ENCODE measurements at places on chromosomes 6 and 20.

DNA sequence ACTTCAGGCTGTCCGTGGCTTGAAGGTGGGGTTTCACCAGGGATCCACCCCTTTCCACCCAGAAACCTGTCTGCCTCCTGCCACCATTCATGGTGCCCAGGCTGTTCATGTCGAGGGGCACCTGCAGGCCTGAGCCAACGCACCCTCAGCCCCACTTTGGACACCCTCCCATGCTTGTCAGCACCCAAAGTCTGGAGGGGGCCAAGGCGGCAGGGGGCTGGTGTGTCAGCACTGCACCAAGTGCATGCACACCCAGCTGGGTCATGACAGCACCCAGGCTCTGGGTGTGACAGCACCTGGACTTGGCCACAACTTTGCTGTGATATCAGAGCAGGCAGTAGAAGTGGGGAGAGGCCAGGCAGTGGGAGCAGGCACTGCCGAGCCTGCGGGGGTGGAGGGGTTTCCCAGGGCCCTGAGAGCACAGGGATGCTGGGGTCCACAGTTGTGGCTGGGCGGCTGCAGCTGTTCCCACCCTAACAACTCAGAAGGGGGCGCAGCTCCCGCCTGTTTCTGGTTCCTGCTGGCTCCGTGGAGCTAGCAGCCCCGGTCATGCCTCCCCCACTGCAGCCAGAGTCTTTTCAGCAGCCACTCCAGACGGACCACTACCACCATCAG, 33.3 kb upstream of the GRM4 start:
- DNase-seq = no peak

DNA sequence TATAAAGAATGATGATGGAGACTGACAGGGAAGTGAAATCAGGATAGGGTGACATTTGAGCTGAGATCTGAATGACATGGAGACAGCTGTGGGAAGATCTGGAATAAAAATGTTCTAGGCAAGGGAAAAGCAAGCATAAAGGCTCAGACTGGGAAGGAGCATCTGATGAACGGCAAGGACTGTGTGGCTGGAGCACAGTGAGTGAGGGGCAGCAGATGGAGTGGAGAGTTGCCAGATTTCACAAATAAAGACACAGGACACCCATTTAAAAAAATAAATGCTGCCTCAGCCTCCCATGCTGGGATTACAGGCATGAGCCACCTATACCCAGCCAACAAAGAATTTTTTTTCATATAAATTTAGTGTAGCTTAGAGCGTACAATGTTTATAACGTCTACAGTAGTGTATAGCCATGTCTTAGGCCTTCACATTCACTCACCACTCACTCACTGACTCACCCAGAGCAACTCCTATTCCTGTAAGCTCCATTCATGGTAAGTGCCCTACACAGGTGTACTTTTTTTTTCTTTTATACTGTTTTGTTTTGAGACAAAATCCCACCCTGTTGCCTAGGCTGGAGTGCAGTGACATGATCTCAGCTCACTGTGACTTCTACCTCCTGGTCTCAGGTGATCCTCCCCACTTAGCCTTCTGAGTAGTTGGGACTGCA, 2.4 kb upstream of the ZBTB24 start:
- no peak for DNase-seq

GRCh38 chr6:80144753-80145315, 38.4 kb downstream of the BCKDHB start:
- DNase-seq = no peak

DNA sequence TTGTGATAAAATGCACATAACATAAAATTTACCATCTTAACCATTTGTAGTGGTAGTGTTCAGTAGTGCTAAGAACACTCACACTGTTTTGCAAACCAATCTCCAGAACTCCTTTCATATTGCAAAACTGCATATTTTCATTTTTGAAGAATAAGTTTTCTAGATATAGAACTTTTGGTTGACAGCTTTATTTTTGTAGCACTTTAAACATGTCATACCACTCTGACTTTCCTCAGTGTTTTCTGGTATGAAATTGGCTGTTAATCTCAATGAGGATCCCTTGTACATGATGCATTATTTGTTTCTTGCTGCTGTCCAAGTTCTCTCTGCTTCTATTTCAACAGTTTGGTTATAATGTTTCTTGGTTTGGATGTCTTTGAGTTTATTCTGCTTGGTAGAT, 45.1 kb upstream of the MICB start:
- no peak for DNase-seq

DNA sequence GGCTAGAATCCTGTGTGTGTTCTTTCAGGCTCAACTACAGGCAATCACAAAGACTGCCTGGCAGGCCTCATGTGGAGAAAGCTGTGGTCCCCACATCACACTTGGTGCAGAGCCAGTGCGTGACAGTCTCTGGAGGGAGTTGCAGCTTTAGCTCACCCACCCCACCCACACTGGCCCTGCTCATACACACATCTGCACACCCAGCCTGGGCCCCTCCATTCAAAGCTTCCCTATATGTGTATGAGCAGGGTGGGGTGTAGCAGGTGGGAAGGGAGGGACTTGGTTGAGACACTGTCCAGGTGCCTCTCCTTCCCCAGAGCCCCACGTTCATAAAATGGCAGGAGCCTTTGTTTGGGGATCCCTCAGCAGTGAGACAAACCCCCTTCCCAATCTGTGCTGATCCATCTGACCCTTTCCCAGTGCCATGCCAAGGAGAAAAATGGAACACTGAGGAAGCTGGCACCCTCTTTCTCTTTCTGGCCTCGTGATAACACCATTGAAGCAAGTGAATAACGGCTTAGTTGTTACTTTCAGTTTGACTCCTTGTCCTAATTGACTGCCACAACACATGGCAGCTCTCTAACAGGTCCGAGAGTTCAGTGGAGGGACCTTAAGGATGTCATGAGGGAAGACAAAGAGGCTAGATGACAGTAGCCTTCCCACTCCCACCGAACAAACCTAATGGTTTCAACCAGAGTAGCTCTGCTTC, 53.8 kb upstream of the NRSN1 start:
- DNase-seq = no peak

DNA sequence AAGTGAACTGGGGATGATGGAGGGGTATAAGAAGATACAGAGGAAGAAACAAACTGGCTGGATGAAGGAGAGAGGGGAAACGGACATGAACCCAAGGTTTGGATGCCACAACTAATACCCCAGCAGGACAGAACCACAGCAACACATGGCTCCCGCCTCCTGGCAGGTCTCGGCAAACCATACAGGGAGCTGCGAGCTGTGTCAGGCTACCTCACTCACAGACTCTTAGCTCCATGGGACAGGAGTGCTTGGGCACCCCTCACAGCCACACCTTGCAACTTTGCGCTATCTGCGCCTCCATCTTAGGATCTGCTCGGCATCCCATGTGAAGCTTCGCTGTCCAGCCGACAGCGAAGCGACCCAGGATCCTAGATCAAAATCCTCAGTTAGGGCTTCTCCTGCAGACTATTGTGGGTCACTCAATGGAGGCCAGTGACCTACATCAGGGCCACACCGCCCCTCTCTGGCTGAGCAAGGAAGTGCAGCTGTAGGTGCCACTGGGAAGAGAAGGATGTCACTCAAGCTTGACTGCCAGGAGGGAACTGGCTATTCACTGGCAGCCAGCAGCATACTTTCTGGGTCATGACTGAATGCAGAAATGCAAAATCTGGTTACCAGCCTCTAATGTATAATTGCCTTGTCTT, 174.4 kb upstream of the RIN2 start:
- no peak for DNase-seq

DNA sequence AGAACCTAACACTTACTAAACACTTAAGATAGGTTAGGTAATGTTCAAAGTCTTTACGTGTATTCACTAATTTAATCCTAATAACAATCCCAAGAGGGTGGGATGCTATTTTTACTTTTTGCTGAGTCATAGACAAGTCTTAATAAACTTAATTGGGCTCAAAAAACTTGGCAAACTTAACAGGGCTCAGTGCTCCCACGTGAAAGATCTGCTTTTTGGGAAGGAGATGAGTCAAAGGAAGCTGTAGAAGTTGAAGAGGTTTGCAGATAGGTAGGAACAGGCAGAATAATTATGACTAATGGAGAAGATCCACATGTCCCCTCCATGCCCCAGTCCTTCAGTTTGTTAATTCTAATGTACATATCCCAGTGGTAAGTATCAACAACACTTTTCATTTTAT, 44.5 kb upstream of the STMND1 start:
- no peak for DNase-seq

DNA sequence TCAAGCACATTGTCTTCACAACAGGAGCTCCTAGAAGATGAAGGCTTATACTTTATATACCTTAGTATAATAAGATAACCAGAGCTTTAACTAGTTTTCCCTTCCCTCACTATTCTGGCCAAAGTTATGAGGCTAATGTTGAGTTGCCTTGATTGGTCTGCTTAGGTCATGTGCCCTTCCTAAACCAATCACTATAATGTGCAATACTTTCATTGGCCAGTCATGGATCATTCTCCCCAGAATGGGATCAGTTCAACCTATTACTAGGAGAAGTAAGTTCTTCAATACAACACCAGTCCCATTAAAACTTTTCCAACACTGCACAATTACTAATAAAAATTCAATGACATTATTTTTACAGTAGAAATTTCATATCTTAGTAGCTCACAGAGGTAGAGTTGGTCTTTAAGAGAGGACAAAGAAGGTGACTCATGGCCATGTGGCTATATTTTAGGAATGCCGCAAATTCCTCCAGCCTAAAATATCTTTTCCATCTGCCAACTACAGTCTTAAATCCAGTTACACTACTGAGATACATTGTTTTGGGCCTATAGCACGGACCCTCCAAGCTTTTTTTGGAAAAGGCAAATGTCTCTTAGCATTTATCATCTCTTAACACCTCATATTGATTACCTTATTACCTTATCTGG, 12.5 kb upstream of the POU3F2 start:
- DNase-seq = no peak

GRCh38 chr6:41269716-41270115, 16.8 kb downstream of the TREM1 start:
- no peak for DNase-seq

- no peak for DNase-seq
Observed at GRCh38 chr6:49522710-49523593, 23.2 kb downstream of the GLYATL3 start.

- no peak for DNase-seq
Observed at GRCh38 chr6:4964675-4965561, 38.9 kb downstream of the RPP40 start.

- no peak for DNase-seq
Observed at GRCh38 chr20:24501764-24502556, 32.5 kb downstream of the SYNDIG1 start.

GRCh38 chr6:158087224-158087867, 80.7 kb downstream of the SERAC1 start:
- no peak for DNase-seq

DNA sequence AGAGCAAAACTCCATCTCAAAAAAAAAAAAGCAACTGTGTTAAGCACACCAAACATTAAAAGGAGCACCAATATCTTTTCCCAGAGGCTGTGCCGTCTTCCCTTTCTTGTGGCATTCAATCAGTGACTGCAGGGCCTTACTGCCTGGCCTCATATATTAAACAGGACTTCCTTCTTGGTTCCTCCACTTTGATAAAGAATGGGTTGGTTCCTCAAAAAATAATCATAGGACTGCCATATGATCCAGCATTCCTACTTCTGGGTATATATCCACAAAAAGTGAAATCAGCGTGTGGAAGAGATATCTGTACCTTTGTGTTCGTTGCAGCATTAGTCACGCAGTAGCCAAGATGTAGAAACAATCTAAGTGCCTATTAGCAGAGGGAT, 40.3 kb upstream of the GFOD1 start:
- no peak for DNase-seq

- no peak for DNase-seq
Observed at GRCh38 chr6:64330694-64331307, 695.2 kb downstream of the PHF3 start.

DNA sequence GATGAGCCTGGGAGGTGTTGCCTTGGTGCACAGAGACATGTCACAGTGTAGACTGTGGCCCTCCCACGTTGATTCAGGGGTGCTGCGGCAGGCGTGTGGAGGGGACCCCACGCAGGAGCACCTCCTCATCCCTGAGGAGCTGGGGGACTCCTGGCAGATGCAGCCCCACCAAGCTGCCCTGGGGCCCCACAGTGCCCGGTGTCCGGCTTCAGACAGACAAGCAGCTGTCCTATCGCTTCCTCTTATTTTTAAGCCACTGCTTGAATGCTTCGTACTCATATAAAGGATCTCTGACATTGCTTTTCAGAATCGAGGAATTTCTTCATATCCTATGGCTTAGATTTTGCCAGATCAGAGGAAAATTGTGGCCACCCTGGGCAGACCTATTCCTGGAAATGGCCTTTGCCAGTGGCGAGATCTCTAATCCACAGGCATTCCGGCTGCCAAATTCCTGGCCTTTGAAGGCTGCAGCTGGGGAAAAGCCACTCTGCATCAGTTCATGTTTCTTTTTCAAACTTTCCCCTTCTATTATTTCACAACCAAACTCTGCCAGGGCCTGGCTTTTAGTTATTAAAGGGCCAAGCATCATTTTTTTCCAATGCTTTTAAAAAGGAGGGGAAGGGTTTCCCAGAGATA, 337.0 kb downstream of the THBS2 start:
- DNase-seq = no peak

DNA sequence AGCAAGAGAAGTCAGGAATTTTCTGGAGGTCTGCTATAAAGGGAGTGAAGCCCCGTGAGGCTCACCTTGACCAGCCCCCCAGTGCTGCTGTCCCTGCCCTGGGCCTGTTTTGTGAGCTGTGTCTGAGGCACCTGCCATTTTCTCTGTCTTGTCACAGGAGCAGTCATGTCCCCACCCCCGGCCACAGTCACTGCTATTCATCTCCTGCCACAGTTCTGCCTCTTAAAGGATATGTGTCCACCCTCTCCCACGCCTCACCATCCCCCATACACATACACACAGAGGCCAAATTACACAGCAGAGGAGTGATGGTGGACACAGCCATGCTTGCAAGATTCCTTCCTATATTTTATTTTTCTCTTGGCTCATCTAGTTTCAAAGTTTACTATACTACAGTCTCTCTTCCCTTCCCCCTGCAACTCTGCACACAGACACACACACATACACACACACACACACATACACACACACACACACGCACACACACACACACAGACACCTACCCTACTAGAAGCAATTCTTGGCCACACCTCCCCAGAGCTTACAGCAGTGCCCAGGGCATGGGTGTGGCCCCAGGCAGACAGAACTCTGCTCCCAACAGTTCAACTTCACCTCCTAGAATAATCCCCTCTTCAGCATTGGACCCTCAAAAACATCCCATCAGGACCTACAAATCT, 68.7 kb upstream of the TAB2 start:
- no peak for DNase-seq

DNA sequence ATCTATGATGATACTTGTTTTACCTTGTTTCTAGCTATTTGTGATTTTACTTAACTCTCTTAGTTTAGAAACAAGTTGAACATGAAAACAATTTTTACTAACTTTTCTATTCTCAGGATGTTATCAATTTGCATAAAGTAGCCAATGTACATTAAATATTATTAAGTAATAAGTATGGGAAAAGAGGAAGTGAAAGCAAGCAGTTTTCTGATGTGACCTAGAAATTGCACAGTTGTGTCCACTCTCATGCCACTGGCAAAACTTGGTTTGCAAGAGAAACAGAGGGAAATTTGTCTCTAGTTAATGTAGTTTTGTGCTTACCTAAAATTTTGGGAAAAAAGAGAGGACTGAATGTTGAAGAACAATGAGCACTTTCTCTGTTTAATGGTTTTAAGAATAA, 19.2 kb upstream of the TSPYL1 start:
- no peak for DNase-seq

GRCh38 chr6:157859775-157860504, 36.9 kb downstream of the SNX9 start:
- no peak for DNase-seq
